ENCODE measurements at places on chromosomes 12 and 14.

DNA sequence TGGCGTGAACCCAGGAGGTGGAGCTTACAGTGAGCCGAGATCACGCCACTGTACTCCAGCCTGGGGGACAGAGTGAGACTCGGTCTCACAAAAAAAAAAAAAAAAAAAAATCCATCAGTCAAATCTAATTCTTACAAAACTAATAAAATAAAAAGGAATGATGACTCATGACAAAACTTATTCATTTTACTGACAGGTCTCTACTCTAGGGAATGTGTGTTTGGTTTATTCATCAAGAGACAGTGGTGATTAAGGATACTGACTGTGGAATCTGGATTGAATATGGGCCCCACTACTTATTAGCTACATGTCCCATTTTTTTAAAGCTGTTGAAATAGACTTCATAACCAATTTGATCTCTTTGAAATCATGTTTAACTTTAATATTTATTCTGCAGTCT is 29.3 kb upstream of the GAS2L3 start:
- DNase-seq = no peak

- no peak for DNase-seq
These were observed 163.7 kb upstream of the HIF1A start for GRCh38 chr14:61531465-61532122.

DNA sequence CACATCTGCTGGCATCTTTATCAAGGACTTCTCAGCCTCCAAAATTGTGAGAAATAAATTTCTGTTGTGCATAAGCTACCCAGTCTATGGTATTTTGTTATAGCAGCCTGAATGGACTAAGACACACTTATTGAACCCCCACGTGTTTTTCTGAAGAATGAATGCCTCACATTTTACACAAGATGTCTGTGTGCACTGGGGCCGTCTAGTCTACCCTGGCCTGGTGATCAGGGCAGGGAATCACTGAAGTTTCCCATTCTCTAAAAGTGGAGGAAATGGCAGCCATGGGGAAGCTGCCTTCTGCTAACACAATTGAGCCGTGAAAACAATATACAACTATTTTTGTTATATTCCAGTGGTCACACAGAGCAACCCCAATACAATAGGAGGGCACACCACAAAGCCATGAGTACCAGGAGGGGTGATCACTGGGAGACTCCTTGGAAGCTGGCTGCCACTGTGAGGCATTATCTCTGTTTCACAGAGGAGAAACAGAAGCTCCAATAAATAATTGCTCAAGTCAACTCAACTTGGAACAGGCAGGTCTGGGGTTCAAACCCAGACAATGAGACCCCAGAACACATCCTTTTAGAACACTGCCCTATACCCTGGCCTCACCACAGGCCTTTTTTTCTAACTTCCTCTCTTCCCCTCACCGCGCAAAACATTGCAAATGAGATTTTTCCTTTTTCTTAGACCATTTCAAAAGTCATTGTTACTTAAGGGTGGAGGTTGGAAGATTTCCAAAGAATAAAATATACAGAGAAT is 18.3 kb upstream of the LTA4H start:
- DNase-seq = no peak

- no peak for DNase-seq
These were observed 19.1 kb upstream of the TBX3 start for GRCh38 chr12:114703060-114703493.

GRCh38 chr12:114371733-114372132 is 34.2 kb downstream of the TBX5 start:
- no peak for DNase-seq

GRCh38 chr14:92905667-92906066 is 17.3 kb upstream of the CHGA start:
- no peak for DNase-seq

- no peak for DNase-seq
These were observed 16.4 kb downstream of the IPO8 start for GRCh38 chr12:30679241-30679640.

DNA sequence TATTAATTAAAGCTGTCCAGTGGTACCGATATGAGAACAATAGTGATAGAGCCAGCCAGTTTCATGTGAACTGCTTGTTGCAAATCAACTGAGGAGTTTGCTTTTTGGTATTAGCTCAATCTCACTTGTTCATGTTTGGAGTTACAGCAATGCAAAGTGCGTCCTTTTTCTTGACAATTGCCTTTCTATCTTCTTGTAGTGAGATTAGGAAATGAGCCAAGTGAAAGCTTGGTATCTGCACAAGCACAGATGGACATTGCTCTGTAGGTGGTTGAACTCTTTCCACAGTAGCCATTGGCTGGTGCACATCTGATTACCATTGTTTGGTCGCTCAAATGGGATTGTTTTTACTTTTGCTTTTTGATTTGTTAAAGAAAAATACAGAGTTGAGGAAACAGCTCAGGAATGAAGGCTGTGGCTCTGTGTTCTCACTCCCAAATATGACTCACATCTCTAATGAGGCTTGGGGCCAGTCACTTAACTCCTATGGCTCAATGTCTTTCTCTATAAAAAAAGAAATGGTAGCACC is 241.4 kb downstream of the BMP4 start:
- no peak for DNase-seq

All from stimulated activated CD8-positive, alpha-beta memory T cell treated with anti-CD3 and anti-CD28 coated beads, Interleukin-4, amount 100 ng/mL, for 48 hours (primary cell).